ENCODE measurements at places on chromosomes 13 and 19. TPM values are rescaled to one million over a fixed set of nuclear protein-coding genes. Genes with fewer than 3 reads are reported as not detected.

DNA sequence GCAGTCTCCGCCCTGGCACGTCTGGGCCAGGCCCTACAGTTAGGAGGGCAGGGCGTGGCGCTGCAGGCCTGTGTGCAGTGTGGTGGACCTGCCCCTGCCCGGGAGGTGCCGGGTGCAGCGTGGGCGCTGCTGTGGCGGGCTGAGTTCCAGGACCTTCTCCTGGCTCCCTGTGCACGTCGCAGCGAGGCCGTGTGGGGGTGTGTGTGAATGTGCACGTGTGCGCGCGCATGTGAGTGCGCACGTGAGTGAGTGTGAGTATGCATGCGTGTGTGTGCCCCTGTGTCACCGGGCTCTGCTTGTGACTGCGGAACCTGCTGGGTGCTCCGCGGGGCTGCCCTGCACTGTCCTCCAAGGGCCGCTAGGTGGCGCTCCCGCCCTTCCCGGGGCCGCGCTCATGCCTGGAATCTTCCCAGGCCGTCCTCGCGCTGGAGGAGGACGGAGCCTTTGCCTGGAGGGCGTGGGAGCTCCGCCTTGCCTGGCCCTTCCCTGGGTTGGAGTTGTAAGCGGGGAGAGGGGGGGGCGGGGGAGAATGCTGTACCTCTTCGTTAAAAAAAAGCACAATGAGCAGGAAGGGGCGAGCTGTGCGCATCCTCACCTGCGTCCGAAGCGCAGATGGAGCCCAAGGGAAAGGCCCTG is 79.3 kb downstream of the KDM4B start:
- H3K4me1 ChIP-seq, result peaks cover 33% of the 10 kb centered on the region
- H3K4me3 ChIP-seq, result no peak overlapping the region
- no peaks in the 10 kb centered on the region for H3K27me3 ChIP-seq
- peaks cover 39% of the 10 kb centered on the region for H3K36me3 ChIP-seq
- peak; percentile 76 for DNase-seq

- H3K4me3 ChIP-seq, result no peak overlapping the region
- no peaks in the 10 kb centered on the region for H3K4me1 ChIP-seq
- H3K27me3 ChIP-seq, result no peaks in the 10 kb centered on the region
- no peaks in the 10 kb centered on the region for H3K36me3 ChIP-seq
These were observed 450.0 kb downstream of the KLF5 start for GRCh38 chr13:73508841-73509240.

DNA sequence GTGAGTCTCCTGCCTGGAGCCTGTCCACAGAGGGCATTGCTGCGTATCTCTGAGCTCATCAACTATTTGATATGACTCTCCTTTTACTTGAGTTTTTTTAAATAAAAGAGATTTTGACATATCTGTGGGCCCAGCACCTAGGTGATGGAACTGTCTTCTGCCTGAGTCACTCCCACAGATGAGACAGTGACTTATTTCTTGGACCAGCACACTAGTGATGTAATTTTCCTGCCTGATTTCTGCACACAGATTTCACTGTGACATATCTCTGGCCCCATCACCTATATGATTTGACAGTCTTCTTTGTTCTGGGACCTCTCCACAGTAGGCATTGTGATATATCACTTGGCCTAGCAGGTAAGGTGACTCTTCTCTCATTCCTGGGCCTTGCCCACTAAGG is 66.6 kb upstream of the ZNF43 start:
- no peaks in the 10 kb centered on the region for H3K36me3 ChIP-seq
- DNase-seq, result no peak
- no peaks in the 10 kb centered on the region for H3K4me1 ChIP-seq
- H3K27ac ChIP-seq, result no peak overlapping the region

- H3K36me3 ChIP-seq, result no peaks in the 10 kb centered on the region
- H3K27me3 ChIP-seq, result no peaks in the 10 kb centered on the region
- H3K4me3 ChIP-seq, result no peak overlapping the region
- no peak for DNase-seq
These were observed 60.2 kb upstream of the GTF2F2 start for GRCh38 chr13:45060062-45060461.

DNA sequence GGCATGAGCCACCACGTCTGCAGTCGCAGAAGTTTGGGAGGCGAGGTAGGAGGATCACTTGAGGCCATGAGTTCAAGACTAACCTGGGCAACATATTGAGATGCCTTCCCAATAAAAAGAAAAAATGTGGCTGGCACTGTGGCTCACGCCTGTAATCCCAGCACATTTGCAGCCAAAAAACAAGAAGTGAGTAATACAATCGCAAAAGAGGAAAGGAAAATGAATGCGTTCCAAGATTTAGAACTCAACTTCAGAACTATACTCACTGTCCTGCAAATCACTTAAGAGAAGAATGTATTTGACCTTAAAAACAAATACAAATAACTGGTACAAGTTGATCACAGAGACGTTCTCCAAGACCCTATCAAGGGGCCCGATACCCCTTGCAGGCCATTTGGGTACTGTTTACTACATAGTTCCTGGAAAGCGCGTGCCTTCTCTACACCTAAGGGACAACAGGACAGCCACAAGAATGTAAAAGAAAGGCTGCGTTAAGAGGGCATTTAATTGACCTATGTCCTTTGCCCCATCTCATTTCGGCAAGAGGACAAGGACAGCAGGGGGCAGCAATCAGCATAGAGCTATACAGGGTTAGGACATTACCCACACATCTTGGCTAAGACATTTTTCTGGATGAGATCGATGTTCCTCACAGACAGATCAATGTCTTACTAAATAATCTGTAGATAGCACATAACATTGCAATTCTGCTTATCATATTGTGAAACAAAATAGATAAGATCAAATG is 41.3 kb downstream of the FLT3 start:
- H3K27ac ChIP-seq, result no peak overlapping the region
- no peaks in the 10 kb centered on the region for H3K36me3 ChIP-seq
- H3K4me1 ChIP-seq, result no peaks in the 10 kb centered on the region
- H3K4me3 ChIP-seq, result no peak overlapping the region

GRCh38 chr13:99034333-99035085 is 56.6 kb upstream of the DOCK9 start:
- H3K27me3 ChIP-seq, result no peaks in the 10 kb centered on the region
- H3K4me1 ChIP-seq, result no peaks in the 10 kb centered on the region

DNA sequence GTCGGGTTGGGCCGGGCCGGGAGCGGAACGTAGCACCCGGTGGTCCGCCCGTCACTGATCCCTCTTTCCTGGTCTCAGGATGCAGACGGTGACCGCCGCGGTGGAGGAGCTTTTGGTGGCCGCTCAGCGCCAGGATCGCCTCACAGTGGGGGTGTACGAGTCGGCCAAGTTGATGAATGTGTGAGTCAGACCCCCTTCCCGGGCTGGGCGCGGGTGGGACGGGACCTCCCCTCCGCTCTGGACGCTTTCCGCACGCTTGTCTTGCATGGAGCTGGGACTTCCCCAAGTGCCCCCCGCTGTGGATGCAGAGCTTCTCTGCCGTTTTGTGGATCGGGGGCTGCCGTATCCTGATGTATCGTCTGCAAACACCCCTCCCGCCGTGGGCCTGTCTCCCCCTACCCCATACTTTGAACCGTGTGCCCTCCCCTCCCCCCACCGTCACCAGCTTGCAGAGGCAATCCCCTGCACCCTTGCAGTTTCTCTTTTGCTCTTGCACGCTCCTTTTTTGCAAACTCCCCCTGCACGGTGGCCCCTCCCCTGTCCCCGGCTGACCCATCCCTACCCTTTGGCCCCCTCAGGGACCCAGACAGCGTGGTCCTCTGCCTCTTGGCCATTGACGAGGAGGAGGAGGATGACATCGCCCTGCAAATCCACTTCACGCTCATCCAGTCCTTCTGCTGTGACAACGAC is 669 bp downstream of the GADD45B start:
- peak overlapping the region; percentile 43 for H3K27ac ChIP-seq
- H3K27me3 ChIP-seq, result no peaks in the 10 kb centered on the region
- H3K36me3 ChIP-seq, result peaks cover 32% of the 10 kb centered on the region

DNA sequence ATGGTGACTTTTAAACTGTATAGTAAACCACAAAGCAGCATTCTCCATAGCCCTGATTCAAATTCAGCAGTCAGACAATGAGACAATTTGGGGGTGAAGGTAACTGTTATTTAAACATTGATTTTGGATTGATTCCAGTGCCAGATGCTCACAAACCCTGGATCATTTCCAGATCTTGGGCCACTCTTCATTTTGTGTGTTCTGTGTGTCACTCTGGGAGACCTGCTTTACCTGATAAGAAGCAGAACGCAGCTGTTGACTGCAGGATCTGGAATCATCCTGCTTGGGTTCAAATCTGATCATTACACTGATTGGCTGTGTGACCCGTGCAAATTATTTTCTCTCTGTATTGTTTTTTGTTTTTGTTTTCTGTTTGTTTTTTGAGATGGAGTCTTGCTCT is 4.0 kb upstream of the PCDH8 start:
- H3K4me3 ChIP-seq, result no peak overlapping the region
- peaks cover 9% of the 10 kb centered on the region for H3K4me1 ChIP-seq
- no peak for DNase-seq
- no peaks in the 10 kb centered on the region for H3K36me3 ChIP-seq

- no peak for DNase-seq
- H3K4me3 ChIP-seq, result no peak overlapping the region
- H3K27me3 ChIP-seq, result no peaks in the 10 kb centered on the region
- H3K36me3 ChIP-seq, result no peaks in the 10 kb centered on the region
- no peaks in the 10 kb centered on the region for H3K4me1 ChIP-seq
These were observed 33.7 kb upstream of the VSTM2B start for GRCh38 chr19:29491995-29492577.

The MEIOSIN gene
- not detected for total RNA-seq

The KLK11 gene
- total RNA-seq, result not detected

The SETDB2 gene
- 5.6 TPM for total RNA-seq

The ELSPBP1 gene
- total RNA-seq, result not detected

The PLPPR2 gene
- total RNA-seq, result 22.5 TPM

The SYDE1 gene
- 117 TPM for total RNA-seq

Data from SJSA1 (cell line).